Non-pigmented ciliary epithelial cell (primary cell): ENCODE measurements at places on chromosomes 12 and 14.

DNA sequence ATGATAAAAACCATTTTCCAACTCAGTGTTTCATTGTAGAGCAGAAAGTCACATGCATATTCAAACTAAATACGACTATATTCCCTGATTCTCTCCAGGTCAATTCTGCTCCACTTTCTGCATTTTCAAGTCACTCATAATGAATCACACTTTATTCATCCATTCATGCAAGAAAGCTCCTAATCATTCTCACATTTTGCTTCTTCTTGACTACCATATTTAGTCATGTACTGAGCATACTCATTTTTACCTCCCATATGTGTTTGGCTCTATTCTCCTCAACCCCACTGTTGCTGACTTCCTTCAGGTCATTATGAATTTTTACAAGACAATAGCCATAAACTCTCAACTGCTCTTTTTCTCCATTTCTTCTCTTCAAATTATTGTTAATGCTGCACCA, 43.4 kb upstream of the PIK3C2G start:
- no peak for DNase-seq

- DNase-seq = no peak
Measured at GRCh38 chr12:107057071-107057834, 36.1 kb downstream of the CRY1 start.

DNA sequence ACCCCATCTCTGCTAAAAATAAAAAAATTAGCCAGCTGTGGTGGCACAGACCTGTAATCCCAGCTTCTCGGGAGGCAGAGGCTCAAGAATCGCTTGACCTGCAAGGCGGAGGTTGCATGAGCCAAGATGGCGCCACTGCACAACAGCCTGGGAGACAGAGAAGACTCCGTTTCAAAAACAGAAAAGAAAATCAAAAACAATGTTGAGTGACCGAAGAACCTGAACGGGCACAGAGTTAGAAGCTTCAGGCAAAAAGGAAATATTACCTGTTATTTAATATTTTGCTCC, 3.5 kb downstream of the GLT1D1 start:
- DNase-seq = no peak

DNA sequence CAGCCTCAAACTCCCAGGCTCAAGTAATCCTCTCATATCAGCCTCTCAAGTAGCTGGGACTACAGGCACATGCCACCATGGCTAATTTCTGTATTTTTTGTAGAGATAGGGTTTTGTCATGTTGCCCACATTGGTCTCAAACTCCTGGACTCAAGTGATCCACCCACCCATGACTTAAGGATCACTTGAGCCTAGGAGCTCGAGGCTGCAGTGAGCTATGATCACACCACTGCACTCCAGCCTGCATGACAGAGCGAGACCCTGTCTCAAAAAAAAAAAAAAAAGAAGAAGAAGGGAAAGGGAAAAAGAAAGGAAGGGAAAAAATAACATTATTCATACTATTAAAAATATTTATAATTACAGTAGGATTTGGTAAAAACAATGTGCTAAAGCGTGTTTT, 19.2 kb downstream of the EPS8 start:
- DNase-seq = no peak

DNA sequence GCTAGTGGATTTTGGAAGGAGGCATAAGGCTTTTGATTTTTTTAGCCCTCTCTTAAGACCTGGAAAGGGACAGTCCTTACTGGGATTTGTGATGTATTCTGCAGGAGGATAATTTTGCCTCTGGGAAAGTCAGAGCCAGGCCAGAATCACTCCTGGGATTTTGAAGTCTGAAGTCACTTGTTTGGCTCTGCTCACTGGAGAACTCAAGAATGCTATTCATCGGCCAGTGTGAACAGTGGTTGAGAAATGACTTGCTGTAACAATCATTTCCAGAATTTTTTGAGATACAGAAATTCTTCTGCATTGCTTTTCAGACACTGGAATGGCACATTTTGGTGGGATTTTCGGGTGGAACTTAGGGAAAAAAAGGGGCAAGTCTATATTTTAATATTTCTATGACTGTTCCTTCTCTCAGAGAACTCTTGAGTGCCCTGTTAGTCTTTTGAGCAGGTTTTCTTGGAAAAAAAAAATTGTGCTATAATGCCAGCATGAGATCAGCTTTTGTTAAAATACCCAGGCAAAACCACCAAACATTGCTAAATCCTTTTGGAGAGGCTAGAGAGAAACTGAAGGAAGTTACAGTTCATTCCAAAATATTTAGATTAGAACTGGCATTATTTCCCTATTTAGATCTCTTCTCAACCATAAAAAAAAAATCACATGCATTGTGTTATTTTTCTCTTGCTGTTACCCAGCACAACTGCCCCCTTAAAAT, 26.1 kb upstream of the BHLHE41 start:
- DNase-seq = no peak

DNA sequence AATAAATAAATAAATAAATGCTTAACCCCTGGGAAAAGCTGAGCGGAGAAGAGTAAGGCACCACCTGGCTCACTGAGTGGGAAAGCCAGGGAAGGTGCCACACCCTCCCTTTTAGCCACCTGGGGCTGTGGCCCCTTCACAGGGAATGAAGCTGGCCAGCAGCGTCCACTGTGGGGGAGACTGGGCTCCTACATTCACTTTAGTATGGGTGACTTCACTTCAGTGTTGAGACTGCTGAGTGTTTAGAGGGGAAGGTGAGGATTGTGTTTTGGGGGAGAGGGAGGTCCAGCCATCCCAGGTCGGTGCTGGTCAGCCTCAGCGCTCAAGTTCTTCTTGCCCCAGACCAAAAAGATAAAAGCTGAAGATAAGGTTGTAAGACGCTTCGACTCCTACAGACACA, 1.6 kb downstream of the NAB2 start:
- no peak for DNase-seq

GRCh38 chr12:128531170-128531569, 264.2 kb downstream of the TMEM132C start:
- DNase-seq = no peak

DNA sequence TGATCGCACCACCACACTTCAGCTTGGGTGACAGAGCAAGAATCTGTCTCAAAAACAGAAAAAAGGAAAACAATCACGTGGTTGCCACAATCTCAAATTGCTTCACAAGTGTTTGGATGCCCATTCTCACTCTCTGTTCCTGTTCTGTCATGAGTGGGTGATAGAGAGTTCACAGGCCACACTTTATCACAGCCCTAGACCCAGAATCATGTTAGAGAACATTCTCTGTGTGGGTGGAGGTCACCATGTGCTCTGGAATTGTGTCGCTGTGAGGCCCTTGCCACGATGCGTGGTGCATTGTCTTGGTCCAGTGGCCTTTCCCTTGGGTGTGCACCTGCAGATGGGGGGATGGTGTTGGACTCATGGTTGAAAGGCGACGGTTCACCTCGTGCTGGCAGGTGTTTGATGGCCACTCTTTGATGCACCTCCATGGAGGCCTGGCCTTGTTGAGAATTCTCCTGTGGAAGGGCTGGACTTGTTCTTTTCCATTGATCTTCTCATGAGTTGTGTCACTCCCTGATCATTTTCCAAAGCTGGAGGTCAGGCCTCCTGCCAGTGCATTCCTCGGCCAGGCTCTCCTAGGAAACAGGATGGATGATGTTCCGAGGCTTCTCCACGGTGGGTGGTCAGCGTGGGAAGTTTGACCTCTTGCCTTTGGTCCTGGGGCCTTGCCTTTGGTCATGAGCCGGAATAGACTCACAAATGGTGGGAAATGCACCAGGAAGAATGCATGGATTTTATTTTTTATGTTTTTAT, 91.9 kb downstream of the SLC24A4 start:
- no peak for DNase-seq

DNA sequence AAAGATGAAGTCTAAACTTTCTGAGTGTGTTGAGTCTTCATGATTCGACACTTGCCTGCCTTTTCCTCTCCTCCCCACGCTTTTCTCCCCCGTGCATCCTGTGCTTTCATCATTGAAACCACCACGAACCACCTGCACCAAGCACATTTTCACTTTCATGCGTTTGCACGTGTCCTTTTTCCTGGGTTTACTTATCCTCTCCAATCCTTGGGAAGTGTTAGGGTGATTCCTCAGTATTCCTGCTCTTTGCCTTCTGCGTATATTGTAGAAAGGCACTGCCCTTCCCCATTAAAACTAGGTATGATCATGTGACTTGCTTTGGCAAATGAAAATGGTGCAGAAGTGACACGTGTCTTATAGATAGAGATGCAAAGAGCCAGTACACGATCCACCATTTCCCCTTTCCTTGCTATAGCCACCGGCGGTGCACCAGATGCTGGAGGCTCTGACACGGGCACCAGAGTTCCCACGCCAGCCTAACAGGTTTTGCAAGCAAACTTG, 106.6 kb downstream of the BRMS1L start:
- DNase-seq = no peak

- peak; percentile 4 for DNase-seq
Measured at GRCh38 chr14:67526676-67527459, 6.2 kb upstream of the PLEKHH1 start.

GRCh38 chr12:93461503-93461902, 5.8 kb upstream of the MRPL42 start:
- no peak for DNase-seq

DNA sequence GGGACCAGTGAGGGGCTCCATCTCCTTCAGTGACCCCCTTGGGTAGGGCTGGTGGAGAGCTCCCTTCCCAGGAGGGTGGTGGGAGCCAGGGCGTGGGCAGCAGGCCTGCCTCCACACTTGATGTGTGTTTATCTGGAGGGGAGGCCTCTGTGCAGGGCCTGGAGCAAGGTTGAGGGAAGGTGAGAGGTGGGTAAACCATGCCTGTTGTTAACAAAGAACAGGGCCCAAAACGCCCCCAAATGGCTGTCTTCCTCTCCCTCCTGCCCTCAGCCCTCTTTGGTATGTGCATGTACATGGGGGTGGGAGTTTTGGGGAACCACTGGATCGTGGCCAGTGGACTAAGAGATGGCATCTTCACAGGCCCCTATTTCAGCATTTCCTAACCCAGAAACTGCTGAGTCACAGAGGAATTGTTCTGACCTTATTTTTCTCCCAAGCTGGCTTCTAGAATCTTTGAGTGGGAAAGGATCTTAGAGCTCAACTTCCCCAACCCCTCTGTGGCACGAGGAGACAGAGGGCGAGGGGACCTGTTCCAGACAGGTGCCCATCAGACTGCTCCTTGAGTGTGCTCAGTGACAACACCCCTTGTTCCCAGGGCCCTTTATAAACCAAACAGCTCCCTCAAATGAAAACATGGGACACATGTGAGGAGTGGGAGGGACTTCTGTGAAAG, 3.6 kb downstream of the SLC48A1 start:
- DNase-seq = no peak

- DNase-seq = no peak
Measured at GRCh38 chr12:11756022-11756421, 106.5 kb downstream of the ETV6 start.

DNA sequence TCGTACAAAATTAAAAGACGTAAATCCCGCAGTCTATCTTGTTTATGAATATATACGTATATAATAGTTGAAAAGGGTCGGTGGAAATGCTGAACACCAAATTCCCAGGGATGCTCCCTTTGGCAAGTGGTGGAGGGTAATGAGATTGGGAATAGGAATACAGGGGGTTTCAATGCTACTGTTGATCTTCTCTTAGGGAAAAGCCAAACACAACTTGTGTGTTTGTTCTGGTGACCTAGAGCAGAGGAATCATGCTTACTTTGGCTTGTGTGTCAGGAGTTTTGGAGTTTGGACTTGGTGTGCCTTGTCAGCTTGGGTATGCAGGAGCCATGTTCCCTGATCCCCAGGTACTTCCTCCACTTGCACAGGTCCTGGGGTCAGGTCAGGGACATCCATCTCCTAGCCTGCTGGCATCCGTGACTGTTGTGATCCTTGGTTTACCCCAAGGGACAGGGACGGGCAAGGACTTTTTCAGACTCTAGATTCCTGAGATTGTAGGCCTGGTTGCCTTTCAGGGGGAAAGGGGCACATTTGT, 4.1 kb downstream of the SLC10A1 start:
- DNase-seq = no peak

DNA sequence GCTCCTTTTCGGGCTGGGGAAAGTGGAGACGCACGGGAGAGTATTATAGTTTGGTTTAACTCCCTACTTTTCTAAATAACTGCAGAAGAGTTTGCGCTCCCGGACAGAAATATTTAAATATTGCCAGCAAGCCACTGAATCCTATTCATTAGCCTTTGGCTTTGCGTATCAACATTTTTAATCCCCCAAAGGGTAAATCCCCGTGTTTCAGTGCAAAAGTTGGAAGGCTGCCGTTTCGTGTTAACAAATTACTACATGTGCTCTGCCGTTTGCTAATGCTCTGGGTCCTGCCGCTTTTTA, 372 bp upstream of the DPF3 start:
- no peak for DNase-seq

GRCh38 chr12:70110085-70110484, 133.1 kb upstream of the CNOT2 start:
- no peak for DNase-seq

GRCh38 chr14:87805315-87805723, 187.7 kb downstream of the GALC start:
- DNase-seq = no peak

DNA sequence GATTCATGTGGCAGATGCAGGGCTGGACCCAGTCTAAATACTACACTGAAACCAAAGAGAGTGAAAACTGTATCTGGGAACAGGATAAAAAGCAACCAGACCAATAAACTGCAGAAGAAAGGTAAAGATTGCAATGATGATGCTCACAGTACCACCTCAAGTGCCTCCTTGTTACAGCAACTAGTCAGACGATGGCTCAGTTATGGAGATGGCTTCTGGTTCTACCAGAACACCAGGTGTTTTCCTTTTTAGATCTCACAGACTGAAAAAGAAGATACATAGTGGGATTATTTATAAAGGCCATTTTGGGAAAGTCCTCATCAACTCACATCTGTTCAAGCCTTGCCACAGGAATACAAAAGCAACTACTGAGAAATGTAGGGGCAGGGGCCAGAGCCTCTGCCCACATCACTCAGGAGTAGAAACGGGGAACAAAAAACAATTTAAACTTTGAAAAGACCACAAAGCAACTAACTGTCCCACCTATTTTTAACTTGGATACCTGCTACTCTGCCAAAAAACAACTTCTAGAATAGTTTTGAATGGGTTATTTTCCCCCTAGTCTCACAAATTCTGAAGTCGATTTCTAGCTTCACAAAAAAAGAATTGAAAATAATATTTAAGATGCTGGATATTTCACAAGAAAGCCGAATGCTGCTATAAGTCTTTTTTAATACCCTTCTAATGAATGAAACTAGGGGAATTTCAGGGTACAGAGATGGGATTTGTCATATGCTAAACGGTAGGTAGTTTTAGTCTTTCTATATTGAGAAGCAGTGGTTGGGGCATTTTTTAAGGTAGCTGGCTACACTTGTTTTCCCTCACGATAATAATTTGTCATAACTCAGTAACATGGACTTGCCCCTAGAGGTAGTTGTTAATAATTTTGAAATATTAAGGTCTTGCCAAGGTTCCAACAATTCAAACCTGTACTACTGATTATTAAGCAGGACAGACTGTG, 197.2 kb upstream of the TMPO start:
- DNase-seq = no peak

GRCh38 chr12:116065606-116066005, 211.9 kb downstream of the MED13L start:
- DNase-seq = no peak
